ENCODE measurements at places on chromosomes 1 and 21. TPM values are rescaled to one million over a fixed set of nuclear protein-coding genes. Genes with fewer than 3 reads are reported as not detected.

AMY1B gene
- total RNA-seq, result not detected

MAN1C1 gene
- total RNA-seq, result 8.7 TPM

LRP8 gene
- 1.5 TPM for total RNA-seq

MX2 gene
- 8.7 TPM for total RNA-seq

BSND gene
- total RNA-seq, result not detected

RGL1 gene
- 26.6 TPM for total RNA-seq

SH2D1B gene
- total RNA-seq, result 0.62 TPM

GNL2 gene
- total RNA-seq, result 38.7 TPM

CLIC4 gene
- total RNA-seq, result 249 TPM

COPA gene
- total RNA-seq, result 144 TPM

RNU1-4 gene
- under 0.01 TPM for total RNA-seq

EVA1C gene
- total RNA-seq, result 8.8 TPM

ADAMTSL4 gene
- total RNA-seq, result 50.4 TPM

KIAA0040 gene
- 21.8 TPM for total RNA-seq

RPRD2 gene
- 15.0 TPM for total RNA-seq

DENND4B gene
- total RNA-seq, result 31.1 TPM

TNFAIP8L2 gene
- total RNA-seq, result 2.7 TPM

KRTAP19-4 gene
- total RNA-seq, result not detected

TMCC2 gene
- total RNA-seq, result 14.1 TPM

LORICRIN gene
- total RNA-seq, result not detected

MPZ gene
- 67.9 TPM for total RNA-seq

HSD3B2 gene
- total RNA-seq, result not detected

RGS16 gene
- 10.3 TPM for total RNA-seq

SLC1A7 gene
- total RNA-seq, result not detected

CFHR5 gene
- total RNA-seq, result not detected

VHLL gene
- total RNA-seq, result not detected

CD58 gene
- 20.6 TPM for total RNA-seq

SCYL3 gene
- 10.7 TPM for total RNA-seq

BRDT gene
- not detected for total RNA-seq

LCE1E gene
- total RNA-seq, result not detected

KCNJ9 gene
- not detected for total RNA-seq

PROK1 gene
- total RNA-seq, result not detected

C1orf50 gene
- 5.9 TPM for total RNA-seq

NUDT4B gene
- total RNA-seq, result 54.2 TPM

IL6R gene
- 35.0 TPM for total RNA-seq

NBPF20 gene
- total RNA-seq, result 11.1 TPM

BACE2 gene
- total RNA-seq, result 43.2 TPM

RNF186 gene
- not detected for total RNA-seq

OR10T2 gene
- total RNA-seq, result not detected

CFAP141 gene
- not detected for total RNA-seq

S1PR1 gene
- 28.9 TPM for total RNA-seq

TAF13 gene
- 68.0 TPM for total RNA-seq

MIER1 gene
- total RNA-seq, result 34.5 TPM

TPTE gene
- total RNA-seq, result not detected

PYHIN1 gene
- 0.21 TPM for total RNA-seq

RHOU gene
- total RNA-seq, result 19.2 TPM

OPTC gene
- not detected for total RNA-seq

OR6K3 gene
- not detected for total RNA-seq

XCL1 gene
- total RNA-seq, result not detected

S100A8 gene
- total RNA-seq, result 87.6 TPM

LRRC8B gene
- 10.7 TPM for total RNA-seq

TMEM269 gene
- total RNA-seq, result not detected

LCE3D gene
- not detected for total RNA-seq

CPLANE2 gene
- total RNA-seq, result 3.0 TPM

MFAP2 gene
- total RNA-seq, result 31.6 TPM

IFNLR1 gene
- 0.62 TPM for total RNA-seq

RCAN3 gene
- total RNA-seq, result 7.6 TPM

CNR2 gene
- total RNA-seq, result not detected

All from tongue (tissue), 3 donors.